ENCODE measurements at places on chromosomes 4 and X.

- DNase-seq = no peak
Observed at GRCh38 chr4:8102831-8103230, 55.8 kb downstream of the ABLIM2 start.

GRCh38 chrX:40622479-40623138 lies 619 bp upstream of the MPC1L start:
- DNase-seq = no peak

DNA sequence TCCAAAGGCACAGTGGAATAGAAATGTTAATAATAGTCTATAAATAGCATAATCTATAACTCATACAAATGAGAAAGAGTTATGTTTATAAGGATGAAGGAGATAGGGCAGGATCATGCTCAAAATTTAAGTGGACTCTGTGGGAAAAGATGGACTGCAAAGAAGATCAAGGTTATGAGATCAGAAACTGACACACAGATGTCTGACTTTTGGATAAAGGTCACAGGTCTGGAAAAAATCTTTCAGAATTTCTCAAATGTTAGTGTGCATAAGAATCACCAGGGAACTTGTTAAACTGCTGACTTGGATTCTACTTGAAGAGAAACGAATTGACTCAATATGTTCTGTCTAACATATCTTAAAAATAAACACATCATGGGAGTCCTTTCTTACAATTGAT lies 104.1 kb downstream of the FSTL5 start:
- DNase-seq = no peak

DNA sequence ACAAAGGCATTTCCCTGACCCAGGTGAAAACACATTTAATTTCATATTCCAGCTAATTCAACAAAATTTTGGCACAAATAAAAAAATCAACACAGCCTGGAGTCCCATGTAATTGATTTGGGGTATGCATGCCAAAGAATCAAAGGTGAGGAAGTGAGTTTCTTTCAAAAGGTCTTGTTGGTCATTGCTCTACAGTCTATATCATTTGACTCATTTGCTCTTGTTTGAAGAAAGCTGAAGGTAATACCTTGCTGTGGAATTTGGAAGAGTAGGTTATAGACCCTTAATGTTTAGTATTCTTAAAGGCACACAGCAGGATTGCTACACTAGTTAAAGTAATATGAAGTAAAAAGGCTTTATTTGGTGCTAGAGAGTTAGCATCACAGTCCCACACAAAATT lies 25.4 kb downstream of the COL4A6 start:
- no peak for DNase-seq

DNA sequence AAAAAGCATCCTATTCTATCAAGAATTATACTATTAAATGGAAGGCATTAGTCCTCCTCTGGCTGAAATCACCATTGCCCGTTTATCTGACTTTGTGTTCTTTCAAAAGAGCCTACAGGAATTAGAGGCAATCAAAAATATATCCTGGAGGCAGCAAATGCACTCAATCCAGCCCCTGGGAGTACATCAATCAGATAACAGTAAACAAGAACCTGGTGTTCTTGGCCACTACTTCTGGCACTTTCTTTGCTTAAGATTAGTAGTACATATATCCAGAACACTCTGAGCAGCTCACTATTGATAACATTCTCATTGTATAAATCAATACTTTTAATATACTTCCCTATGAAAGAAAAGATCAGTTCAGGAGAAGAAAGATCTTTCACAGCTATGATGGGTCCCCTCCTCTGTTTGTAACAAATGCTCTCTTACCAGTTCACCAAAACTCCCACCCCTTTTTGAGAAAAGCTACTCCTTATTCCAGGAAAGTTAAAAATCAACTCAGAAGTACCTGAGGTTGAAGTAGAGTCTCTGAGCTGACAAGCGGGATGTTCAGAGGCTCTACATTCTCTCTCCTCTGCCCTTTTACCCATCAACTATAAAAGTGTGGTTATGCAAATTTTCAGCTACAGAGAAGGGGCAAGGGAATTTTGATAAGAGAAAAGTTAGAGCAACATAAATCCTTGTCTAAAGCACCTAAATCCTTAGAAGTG lies 176.0 kb downstream of the COX18 start:
- no peak for DNase-seq

DNA sequence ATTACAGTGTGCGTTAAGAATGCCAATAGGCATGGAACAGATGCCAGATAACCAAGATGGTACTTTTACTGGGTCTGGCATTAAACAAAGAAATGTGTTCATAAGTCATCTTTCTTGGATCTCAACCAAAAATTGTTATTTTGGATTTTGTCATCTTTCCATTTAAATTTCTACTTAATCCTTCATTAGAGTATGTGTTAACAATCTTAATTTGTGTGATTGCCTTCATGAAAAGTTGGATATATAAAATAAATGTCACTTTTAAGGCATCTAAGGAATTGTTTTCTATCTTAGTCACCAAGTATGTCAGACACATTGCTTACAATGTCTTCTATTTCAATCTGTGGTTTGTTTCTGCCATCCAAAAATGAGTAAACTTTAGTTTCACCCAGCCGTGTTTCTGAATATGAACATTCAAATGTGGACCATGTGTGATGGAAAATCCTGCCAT lies 87.5 kb downstream of the PALLD start:
- no peak for DNase-seq

- no peak for DNase-seq
Observed at GRCh38 chr4:65960751-65961150, 290.5 kb upstream of the EPHA5 start.

DNA sequence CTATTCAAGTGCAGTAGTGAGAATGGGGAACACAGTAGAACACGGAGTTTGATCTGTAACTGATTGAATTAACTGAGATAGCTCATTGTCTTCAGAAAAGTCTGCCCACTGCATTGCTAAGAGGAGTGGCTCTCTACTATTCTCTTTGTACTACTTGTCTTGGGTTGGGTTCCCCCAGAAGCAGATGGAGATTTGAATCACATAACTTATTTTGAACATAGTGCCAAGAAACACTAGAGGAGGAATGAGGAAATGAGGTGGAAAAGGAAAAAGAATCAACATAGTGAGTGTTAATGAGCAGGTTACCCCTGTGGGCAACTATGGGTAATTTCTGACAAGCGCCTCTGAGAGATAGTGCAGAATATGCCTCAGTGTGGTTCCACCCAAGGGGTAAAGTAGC lies 362.7 kb downstream of the STIM2 start:
- no peak for DNase-seq

DNA sequence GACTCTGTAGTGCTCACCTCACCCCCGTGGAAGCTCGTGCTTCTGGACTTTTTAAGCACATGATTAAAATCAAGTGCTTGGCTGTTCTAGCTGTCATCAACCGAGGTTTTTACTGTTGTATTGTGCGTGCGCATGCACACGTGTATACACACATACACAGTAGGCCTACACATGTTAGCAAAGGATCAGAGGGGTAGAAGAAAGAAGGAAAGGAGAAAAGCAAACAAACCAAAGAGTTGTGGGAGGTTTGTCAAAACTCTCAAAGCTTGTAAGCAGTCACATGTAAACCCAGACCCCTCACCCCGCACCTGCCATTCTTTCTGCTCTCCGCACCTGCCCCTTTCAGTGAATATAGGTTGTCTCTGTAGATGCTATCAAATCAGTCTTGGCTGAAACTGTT lies 311.8 kb downstream of the HS3ST1 start:
- DNase-seq = no peak

- DNase-seq = no peak
Observed at GRCh38 chrX:16559206-16559619, 90.7 kb upstream of the S100G start.

DNA sequence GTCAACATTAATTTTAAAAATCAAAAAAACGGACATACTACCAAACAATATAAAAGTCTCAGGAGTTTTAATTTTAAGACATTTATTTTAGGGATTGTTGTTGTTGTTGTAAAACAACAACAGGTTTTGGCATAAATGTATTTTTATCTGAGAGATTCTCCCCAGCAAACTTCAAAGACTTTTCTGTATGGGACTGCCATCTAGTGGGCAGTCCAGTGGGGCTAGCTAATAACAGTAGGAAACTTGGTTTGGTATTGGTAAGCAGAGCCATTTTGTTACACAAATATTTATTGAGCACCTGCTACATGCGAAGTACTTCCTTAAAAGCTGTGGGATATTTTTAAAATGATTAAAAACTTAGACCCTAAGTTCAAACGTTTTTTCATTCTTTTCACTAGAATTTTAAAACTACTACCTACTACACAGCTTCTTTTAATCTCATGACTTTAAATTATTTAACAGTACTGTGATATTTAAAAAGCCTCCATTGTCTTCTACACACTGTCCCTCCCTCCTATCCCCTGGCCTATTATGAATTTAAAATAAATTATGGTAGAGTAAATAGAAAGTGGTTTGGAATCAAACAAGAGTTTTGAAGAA lies 1028.4 kb upstream of the INTU start:
- no peak for DNase-seq

GRCh38 chr4:6227412-6228157 lies 27.2 kb upstream of the JAKMIP1 start:
- no peak for DNase-seq

- DNase-seq = no peak
Observed at GRCh38 chr4:93870876-93871458, 42.4 kb downstream of the ATOH1 start.

- no peak for DNase-seq
Observed at GRCh38 chr4:31390849-31391248, 670.7 kb downstream of the PCDH7 start.

- no peak for DNase-seq
Observed at GRCh38 chr4:40453912-40454311, 118.8 kb downstream of the CHRNA9 start.

- DNase-seq = no peak
Observed at GRCh38 chr4:38385093-38386004, 278.6 kb upstream of the KLF3 start.

GRCh38 chr4:152352622-152353116 lies 183.2 kb downstream of the FBXW7 start:
- DNase-seq = peak; percentile 35

- DNase-seq = no peak
Observed at GRCh38 chr4:33071535-33071934, 2351.4 kb downstream of the PCDH7 start.

DNA sequence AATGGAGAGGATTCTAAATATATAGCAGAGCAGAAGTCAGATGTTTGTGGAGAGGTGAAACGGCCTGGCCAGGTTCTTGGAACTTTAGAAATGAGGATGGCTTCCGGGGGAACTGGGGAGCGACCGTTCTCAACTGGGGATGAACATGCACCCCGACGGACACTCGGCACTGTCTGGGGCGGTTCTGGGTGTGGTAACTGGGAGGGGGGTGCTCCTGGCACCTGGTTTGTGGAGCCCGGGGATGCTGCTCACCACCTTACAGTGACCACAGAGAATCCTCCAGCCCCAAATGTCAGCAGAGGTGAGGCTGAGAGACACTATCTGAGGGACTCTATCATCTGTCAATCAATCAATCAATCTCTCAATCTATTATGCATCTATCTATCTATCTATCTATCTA lies 69.0 kb upstream of the PPP2R3B start:
- DNase-seq = no peak

- no peak for DNase-seq
Observed at GRCh38 chrX:20545538-20545937, 278.8 kb upstream of the RPS6KA3 start.

GRCh38 chrX:149473092-149473491 lies 32.0 kb downstream of the IDS start:
- no peak for DNase-seq

All from CD4-positive, alpha-beta T cell treated with Interleukin-6 for 4 hours (primary cell).